Colonic mucosa (tissue), 4 donors: ENCODE measurements at places on chromosomes 12 and 14.

- no peak for DNase-seq
These were observed 335.9 kb downstream of the ALG10 start for GRCh38 chr12:34358198-34358597.

DNA sequence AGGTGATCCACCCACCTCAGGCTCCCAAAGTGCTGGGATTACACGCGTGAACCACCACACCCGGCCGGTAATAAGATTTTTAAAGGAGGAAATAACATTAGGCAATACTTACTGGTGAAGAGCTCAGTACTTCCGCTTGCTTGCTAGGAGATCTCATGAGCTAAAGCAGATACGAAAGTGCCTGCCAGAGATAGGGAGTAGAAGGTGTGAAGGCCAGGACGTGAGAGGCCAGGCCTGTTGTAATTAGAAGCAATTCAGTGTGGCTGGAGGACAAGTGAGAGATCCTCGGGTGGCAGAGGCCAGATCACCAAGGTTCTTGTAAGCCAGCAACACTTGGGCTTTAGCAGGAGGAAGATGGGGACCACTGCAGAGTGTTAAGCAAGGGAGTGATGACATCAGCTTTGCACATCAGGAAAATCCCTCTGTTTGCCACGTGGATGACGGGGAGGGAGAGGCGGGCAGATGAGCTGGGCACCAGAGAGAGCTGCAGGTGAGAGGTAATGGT, 7.6 kb downstream of the TECPR2 start:
- DNase-seq = no peak

DNA sequence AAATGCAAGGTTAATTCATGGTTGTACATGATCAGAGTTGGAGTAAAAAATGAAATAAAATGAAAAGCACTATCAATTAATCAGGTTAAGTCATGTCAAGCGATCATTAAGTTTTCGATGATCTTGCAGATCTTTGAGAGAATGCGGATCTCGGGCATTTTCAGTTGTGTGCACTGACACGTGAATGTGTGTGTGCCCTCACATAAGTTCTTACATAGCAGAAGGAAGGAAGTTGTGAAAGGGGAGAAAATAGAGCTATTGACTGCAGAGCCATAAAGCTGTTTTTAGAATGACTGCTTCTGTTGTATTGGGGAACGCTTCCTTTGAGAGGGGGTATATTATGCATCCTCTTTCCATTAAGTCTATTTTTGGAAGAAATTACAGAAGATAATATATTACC, 101.3 kb downstream of the HMGA2 start:
- DNase-seq = no peak

DNA sequence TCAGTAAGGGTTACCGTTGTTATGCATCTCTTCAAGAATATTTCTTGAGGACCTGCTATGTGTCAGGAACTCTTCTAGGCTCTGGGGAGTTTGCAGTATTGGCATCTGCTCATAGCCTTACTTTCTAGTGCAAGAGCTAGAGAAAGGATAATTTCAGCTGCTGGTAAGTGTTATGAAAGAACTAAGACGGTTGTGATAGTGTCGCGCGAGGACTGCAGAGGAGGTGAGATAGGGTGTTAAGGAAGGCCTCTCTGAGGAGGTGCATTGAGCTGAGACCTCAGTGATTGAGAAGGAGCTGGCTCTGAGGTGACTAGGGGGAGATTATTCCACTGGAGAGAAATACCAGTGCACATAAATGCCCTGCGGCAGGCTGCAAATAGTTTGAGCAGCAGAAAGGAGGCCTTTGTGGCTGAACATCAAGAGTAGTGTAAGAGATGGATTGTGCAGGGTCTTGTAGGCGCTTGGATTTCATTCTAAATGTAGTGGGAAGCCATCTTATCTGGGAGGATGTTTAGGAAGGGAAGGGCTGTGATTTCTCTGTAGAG, 824 bp downstream of the DDX55 start:
- DNase-seq = no peak

DNA sequence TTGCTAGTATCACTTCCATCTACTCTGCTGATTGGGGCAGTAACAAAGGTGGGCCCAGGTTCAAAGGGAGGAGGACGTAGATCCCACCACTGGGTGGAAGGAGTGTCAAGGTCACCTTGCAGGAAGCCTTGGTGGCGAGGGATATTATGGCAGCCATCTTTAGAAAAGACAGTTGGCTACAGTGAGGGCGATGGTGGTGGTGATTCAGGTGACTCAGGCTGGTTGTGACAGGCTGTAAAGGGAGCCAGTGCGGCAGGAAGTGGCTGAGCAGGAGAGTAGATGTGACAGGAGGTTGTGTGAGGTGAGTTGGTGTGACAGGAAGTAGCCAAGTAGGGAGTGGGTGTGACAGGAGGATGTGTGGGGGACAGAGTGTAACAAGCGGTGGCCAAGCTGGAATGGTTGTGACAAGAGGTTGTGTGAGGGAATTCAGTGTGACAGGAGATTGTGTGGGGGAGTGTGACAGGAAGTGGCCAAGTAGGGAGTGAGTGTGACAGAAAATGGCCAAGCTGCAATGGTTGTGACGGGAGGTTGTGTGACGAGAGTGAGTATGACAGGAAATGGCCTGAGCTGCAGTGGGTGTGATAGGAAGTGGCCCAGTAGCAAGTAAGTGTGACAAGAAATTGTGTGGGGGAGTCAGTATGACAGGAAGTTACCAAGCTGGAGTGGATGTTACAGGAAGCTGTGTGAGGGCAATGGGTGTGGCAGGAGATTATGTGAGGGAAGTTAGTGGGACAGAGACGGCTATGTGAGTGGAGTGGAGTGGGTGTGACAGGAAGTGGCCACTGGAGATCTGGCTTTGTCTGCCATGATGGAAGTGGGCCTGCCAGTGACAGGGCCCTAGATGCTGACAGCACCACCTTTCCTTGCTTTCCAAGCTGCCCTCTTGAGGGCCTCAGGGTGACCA, 136.5 kb upstream of the MYL2 start:
- no peak for DNase-seq
